Ovary (tissue), 10 donors: ENCODE measurements at places on chromosomes 1 and 21.

- DNase-seq = peak; percentile 65
Observed at GRCh38 chr1:59814180-59814900, 409 bp upstream of the HOOK1 start.

GRCh38 chr1:40876436-40876761, 14.2 kb upstream of the CITED4 start:
- DNase-seq = no peak

- DNase-seq = no peak
Observed at GRCh38 chr1:200737647-200738291, 924 bp upstream of the CAMSAP2 start.

GRCh38 chr1:86389307-86389706, 6.8 kb downstream of the ODF2L start:
- no peak for DNase-seq

GRCh38 chr1:15172405-15173259, 19.1 kb downstream of the TMEM51 start:
- no peak for DNase-seq
